M059J (cell line): ENCODE measurements at places on chromosomes 12 and 14. TPM values are rescaled to one million over a fixed set of nuclear protein-coding genes. Genes with fewer than 3 reads are reported as not detected.

DNA sequence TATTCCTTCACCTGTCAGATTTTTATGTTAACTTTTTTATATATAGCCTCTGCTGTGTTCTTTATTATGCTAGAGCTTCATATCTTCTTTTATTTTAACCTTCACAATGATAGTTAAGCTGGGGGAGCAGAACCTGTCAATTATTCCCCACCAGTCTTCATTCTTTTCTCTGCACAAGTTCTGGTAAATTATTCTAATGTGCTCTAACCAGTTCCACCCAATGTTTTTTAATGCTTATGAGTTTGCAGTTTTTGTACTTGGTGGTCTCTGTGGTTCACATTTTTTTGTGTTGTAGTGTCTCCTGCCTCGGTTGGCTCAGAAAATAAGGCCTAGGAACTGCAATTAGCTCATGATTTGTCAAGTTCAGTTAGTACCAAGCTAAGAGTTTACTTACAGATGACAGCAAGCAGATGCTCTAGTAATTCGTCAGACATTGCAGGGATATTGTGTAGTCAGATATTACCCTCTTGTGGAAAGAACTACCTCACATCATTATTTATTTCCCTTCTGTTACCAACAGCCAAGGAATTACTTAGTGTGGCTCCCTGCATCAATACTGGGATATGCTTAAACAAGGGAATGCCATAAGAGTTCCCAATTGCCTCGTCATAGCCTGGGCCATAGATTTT, 14.5 kb downstream of the DYRK2 start:
- DNase-seq: peak; percentile 29

DNA sequence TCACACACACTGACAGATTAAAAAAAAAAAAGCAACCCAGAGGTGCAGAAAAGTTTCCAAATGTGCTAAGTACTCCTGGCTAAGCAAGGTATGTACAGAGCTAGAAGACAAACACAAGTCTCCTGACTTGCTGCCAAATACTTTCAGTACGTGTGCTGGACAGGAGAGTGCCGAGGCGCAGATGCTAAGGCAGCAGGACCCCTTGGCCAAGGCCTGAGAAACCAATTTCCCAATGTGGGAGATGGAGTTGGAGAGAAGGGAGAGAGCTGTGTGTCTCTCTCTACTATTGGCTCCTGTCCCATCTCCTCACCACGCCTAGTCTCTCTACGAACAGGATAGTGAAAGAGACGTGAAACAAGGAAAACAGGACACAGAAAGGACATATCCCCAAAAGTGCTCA, 5.3 kb downstream of the SPRYD3 start:
- no peak for DNase-seq

- DNase-seq: no peak
Measured at GRCh38 chr12:85006206-85006605, 29.9 kb downstream of the TSPAN19 start.

- peak; percentile 49 for DNase-seq
Measured at GRCh38 chr14:68979722-68980451, 785 bp upstream of the ACTN1 start.

DNA sequence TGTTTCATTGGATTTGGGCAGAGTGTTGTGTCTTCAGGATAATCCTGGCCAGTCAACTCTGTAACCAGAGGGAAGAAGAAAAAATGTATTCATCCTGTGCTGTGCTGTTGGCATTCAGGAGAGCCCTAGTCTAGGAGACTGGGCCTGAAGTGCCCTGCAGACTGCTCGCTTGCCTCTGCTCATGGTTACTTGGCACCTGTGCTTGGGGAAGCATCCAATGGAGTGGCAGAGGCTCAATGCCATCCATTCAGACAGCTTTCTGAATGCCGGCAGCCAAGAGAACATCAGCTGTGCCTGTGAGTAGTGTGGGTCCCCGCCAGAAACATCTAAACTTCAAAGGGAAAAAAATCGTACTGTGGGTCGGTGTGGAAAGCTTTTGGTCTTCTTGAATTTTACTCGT, 124.2 kb downstream of the SRGAP1 start:
- no peak for DNase-seq

- DNase-seq: no peak
Measured at GRCh38 chr12:26730481-26731350, 102.3 kb downstream of the ITPR2 start.

- DNase-seq: no peak
Measured at GRCh38 chr12:84554199-84554723, 358.3 kb downstream of the SLC6A15 start.

DNA sequence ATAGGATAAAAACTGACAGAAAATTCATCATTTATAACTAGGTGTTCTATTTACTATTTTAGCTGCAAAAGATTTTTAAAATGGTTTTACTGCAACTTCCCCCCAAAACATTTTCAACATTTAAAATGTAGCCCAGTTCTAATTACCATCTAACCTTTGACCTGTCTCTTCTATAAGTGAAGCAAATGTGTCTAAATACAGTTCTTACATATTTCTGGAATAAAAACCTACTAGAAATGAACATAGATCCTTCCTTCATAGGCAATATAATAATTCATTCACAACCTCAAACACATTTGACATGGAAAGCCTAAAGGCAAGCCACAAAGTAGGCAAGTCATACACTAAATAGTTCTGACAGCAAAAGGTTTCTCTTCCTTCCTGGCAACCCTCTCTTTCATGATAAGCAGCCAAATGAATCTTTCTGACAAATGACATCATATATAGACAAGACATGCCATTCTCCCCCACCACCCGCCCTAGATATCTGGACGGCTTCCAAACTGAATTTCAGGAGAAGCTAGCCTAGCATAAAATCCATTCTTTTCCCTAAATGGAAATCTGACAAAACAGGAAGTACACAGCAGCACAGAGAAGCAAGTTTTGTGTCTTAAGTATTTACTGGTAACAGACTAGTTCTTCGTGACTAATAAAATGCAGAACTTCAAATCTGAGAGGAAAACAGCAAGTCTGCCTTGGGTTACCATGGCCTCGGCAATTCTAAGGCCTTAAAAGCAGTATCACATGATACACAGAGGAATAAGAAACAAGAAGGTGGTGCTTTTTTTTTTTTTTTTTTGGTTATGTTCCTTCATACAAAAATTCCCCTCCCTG, 17.2 kb upstream of the ARID4A start:
- peak; percentile 98 for DNase-seq

Gene RNFT2
- total RNA-seq: 2.1 and 5.7 TPM in 2 replicates

Gene LMBR1L
- total RNA-seq: 11.7 and 14.7 TPM in 2 replicates

Gene SENP1
- 25.9 and 37.4 TPM in 2 replicates for total RNA-seq

Gene SERPINA3
- 0.07 and 0.15 TPM in 2 replicates for total RNA-seq

Gene FOXN4
- not detected in 2 replicates for total RNA-seq
